Thymus (tissue), 14 donors: ENCODE measurements at places on chromosomes 4 and X. TPM values are rescaled to one million over a fixed set of nuclear protein-coding genes. Genes with fewer than 3 reads are reported as not detected.

The BEND2 gene
- 0.05 TPM for polyA plus RNA-seq

The TNIP3 gene
- polyA plus RNA-seq = 2.1 TPM

The PABPC1L2B gene
- polyA plus RNA-seq = not detected

The TMEM33 gene
- polyA plus RNA-seq = 13.7 TPM

The RHOXF2 gene
- polyA plus RNA-seq = 0.16 TPM

The COX7B2 gene
- not detected for polyA plus RNA-seq

The PNPLA4 gene
- polyA plus RNA-seq = 9.1 TPM

The RLIM gene
- 10.3 TPM for polyA plus RNA-seq

The GRSF1 gene
- 78.7 TPM for polyA plus RNA-seq

The LEF1 gene
- polyA plus RNA-seq = 536 TPM

The C4orf50 gene
- polyA plus RNA-seq = 0.14 TPM

The DCAF8L2 gene
- polyA plus RNA-seq = not detected

The ADH7 gene
- polyA plus RNA-seq = 2.1 TPM

The MAOB gene
- polyA plus RNA-seq = 5.0 TPM

The SPON2 gene
- polyA plus RNA-seq = 48.2 TPM

The CPZ gene
- 4.4 TPM for polyA plus RNA-seq

The EDA gene
- polyA plus RNA-seq = 1.5 TPM

The PCDH7 gene
- 0.64 TPM for polyA plus RNA-seq

The ANXA10 gene
- 0.34 TPM for polyA plus RNA-seq

The GALNT7 gene
- polyA plus RNA-seq = 40.5 TPM

The EMCN gene
- 6.0 TPM for polyA plus RNA-seq

The GABRQ gene
- polyA plus RNA-seq = 0.09 TPM

The PCDH10 gene
- 0.11 TPM for polyA plus RNA-seq

The WDR19 gene
- 84.4 TPM for polyA plus RNA-seq

The PABPC1L2A gene
- 0.02 TPM for polyA plus RNA-seq

The SYTL5 gene
- 0.66 TPM for polyA plus RNA-seq

The NLRP2B gene
- 0.02 TPM for polyA plus RNA-seq

The VCX gene
- polyA plus RNA-seq = not detected

The PNMA6A gene
- polyA plus RNA-seq = 1.5 TPM

The NLGN3 gene
- 1.5 TPM for polyA plus RNA-seq

The SORBS2 gene
- 78.6 TPM for polyA plus RNA-seq

The ELF4 gene
- 7.2 TPM for polyA plus RNA-seq

The FGFRL1 gene
- polyA plus RNA-seq = 6.2 TPM

The MGAT4D gene
- not detected for polyA plus RNA-seq

The CPLX1 gene
- polyA plus RNA-seq = 7.9 TPM
